ENCODE measurements at places on chromosomes 5 and 9.

DNA sequence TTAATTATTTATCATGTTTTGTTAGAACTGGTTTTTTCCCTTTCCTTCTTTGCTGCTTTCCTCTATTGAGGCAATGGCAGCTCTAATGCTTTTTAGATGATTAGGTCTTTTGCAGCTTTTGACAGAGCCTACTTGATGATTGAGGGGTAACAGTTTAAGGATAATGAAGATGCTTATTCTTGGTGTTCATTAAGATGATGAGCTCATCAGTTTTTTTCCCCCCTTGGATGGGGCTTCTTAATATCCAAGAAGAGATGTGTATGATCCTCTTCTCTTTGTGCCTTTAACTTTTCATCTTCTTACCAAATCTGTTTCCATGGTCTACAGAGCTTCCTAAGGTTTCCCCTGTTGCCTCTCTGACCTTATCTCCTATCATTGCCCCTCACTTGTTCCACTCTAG, 15.8 kb downstream of the RBM27 start:
- DNase-seq = no peak

DNA sequence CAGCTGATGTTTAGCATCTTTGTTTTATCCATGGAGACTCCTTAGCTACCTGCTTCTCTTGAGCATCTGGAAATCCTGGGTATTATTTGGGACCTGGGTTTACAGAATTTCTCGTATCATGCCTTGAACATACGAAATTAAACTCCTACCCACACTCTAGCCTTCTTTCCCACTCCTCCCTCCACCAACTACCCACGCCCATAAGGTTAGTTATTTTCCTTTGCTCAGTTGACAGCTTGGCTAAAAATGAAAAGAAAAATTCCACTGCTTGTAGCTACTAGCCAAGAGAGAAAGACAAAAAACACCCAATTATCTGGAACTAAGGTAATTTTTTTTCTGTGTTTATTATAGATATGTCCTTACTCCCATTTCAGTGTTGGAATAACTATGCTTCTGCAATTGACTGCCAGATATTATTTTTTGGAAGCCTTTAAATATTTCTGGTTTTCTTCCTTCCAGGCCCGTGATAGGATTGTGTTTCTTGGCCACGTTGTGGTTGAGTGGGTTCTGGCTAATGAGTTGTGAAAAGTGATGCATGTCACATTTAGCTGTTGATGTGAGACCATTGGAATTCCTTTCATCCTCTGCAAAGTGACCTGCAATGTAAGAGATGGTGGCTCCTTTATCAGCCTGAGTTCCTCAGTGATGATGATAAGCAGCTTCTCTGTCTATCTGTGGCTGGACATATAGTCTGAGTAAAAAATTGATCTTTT, 308.1 kb downstream of the LRRC70 start:
- DNase-seq = peak; percentile 15

DNA sequence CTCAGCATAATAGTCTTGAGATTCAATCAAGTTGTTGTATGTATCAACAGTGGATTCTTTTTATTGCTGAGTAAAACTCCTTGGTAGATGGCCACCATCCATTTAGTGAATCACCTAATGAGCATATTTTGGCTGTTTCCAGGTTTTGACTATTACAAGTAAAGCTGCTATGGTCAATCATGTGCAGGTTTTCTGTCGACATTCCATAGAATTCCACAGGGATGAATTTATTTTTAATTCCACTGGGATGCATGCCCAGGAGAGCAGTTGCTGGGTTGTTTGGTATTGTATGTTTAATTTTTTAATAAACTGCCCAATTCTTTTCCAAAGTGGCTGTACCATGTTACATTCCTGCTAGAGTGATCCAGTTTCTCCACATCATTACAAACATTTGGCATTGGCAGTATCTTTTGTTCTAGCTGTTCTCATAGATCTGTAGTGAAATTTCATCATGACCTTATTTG, 10.5 kb upstream of the S1PR3 start:
- DNase-seq = no peak

- DNase-seq = peak; percentile 85
Observed at GRCh38 chr5:176870110-176870591, 29.0 kb downstream of the HK3 start.

DNA sequence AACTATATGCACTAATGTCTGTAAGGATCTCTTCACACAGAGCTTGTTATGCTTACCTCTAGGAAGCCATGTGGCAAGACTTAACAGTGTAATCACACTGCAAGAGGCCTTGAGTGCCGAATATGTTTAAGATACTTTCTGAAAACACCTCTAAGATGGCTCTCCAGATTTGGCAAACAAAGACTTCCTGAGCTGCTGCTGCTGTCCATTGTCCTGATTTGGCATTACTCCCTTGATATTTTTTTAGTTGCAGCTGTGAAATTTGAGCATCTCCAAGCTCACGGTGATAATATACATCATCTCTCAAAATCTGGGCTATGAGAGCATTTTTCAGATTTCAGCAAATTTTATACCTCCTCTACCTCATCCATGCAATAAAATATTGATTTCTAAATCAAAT, 384.5 kb upstream of the CDH6 start:
- no peak for DNase-seq

DNA sequence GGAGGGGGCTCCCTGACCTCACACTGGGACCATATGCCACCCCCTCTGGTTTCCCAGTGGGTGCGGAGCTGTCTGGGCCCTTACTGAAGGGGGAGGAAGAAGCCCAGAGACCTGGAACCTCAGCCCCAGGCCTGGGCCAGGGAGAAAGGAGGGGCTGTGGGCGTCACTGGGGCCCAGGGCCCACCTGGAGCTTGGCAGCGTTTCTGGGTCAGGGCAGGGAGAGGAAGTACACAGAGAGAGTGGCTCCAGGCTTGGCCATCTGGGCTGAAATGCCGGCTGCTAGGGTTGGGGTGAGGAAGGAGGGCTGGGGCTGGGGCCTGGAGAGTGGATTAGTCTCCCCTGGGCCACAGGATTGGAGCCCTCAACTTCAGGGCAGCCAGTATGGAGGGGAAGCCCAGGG, 6.4 kb upstream of the DAB2IP start:
- DNase-seq = no peak

DNA sequence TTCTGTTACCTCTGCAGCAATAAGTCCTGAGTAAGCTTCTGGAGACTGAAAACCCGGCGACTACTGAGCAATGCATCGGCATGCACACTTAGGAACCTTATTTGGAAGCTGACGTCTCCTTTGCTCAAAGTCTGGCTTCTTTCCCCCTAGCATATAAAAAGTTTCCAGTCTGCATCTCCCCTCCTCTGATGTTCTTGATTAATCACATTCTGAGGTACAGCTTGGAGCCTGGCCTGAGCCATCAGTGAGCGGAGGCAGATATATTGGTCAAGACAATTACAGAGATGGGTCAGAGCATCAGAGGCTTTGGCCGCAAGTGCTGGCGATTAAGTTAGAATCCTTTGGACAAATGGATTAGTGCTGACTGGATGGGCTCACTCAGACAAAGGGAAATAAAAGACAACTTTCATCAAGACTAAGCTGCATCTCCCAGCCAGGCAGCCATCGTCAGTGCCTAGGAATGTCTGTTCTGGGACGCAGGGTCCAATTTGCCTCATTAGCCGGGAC, 140.7 kb downstream of the MTX3 start:
- no peak for DNase-seq

- no peak for DNase-seq
Observed at GRCh38 chr9:2634153-2634552, 12.6 kb downstream of the VLDLR start.

DNA sequence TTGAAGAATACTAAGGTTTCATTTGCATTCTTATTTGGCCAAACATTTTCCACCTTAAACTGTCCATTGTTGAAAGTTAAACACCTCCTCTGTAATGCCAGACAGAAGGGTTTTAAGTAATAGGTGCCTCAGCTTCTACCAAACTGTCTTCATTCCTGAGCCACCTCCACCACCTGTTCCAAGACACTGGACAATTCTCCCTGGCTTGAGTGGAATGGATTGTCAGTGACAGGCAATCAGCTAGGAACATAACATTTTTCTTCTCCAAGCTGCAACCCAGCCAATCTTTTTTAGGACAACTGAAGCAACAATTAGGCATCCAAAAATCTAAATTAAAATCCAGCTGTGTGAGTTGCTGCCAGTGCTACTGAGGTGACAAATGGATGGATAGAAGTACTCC, 73.9 kb upstream of the ICE1 start:
- DNase-seq = no peak

DNA sequence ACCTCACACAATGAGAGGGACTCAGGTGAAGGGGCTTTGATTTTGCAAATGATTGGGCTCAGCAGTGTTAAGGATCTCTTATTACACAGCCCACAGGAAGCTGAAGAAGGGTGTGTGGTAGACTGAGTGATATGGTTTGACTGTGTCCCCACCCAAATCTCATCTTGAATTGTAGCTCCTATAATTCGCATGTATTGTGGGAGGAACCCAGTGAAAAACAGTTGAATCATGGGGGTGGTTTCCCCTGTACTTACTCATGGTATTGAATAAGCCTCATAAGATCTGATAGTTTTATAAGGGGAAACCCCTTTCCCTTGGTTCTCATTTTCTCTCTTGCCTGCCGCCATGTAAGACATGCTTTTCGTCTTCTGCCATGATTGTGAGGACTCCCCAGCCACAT, 132.5 kb upstream of the FBXL7 start:
- DNase-seq = no peak

DNA sequence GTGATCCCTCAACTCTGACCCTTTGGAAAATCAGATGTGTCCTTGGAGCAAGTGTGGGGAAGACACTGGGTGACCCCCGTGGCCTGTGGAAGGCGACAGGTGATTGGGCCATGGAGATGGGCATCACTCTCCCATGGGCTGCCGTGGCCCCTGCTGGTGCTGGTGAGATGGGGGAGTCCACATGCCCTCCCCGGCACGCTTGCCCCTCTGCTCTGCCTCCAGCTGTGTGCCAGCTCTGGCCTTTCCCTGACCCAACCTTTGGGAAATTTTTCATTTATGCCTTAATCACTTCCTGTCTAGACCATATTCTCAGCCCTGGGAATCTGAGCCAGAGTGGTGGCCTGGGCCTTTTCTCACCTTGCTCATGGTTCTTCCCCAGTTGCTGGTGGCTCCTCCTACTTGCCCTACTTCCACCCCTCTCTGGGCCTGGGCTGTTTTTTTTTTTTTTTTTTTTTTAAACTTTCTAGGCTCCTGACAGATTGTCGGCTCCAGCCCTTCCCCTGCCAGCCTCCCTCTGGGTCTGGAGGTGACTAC, 56.6 kb downstream of the RGS3 start:
- DNase-seq = no peak

- DNase-seq = no peak
Observed at GRCh38 chr5:102537011-102537410, 38.2 kb upstream of the SLCO6A1 start.

DNA sequence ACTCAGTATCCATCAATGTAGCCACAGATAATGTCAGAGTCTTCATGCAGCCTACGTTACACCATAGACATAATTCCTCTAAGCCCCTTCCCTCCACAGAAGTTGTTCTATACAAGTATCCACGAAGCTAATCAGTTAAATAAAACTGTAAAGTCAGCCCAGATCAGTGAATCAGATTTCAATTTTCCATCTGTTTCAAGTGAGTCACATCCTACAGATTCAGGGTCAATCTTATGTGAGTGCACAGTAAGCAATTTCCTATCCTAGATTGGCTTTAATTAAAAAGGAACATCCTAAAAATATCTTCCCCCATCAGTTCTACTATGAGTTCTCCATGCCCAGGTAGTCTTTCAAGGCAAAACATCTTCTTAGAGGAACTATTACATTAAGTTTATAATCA, 402.5 kb downstream of the EFNA5 start:
- DNase-seq = no peak

- DNase-seq = no peak
Observed at GRCh38 chr9:8845376-8845775, 1045.8 kb upstream of the DMAC1 start.

DNA sequence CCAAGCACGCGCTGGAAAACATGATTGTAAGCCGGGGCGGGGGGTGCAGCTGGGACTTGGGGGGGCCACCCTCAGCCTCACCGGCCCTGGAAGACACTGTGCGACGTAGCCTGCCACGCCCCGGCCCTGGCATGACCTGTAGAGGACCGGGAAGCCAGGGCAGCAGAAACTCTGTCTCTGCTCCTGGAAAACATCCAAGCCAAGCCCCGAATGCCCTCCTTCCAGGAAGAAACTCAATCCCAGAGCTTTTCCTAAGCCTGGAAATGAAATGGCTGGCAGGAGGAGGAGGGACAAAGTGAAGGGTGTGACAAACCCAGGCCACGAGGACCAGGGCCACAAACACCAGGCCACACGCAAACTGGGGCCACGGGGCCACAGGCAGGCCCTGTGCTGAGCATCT, 55.4 kb downstream of the KCNT1 start:
- no peak for DNase-seq

DNA sequence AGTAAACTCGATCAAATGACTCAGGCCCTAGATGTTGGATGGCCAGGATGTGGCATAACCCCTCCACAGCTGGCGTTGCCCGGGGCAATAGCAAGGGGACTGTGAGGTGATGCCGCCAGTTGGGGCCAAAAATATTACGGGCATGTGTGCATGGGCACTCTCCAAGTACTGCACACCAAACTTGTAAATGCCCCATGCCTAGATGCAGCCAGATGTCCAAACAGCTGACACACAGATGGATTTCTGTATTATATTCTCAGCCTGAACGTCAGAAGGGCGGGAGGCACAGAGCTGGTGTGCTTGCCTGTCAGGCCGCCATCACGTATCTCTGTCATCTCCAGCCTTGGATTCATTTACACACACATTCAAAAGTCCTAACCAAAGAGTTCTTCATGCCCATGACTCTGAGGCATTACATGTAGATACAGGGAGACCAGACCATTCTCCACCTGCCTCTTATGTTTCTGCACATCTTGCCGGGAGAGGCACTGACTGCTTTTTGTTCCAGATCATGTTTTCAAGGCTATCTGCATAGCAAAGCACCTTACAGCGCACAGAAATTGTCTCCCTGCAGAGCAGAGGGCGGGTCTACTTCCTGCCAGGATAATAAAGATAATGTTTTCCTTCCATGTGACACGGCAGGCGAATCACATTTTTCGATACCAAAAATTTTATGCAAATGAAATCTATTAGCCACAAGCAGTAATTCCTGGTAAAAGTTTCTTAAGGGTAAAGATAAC, 200.9 kb upstream of the ADAMTS16 start:
- no peak for DNase-seq

- no peak for DNase-seq
Observed at GRCh38 chr5:27639005-27639612, 600.7 kb upstream of the CDH9 start.

DNA sequence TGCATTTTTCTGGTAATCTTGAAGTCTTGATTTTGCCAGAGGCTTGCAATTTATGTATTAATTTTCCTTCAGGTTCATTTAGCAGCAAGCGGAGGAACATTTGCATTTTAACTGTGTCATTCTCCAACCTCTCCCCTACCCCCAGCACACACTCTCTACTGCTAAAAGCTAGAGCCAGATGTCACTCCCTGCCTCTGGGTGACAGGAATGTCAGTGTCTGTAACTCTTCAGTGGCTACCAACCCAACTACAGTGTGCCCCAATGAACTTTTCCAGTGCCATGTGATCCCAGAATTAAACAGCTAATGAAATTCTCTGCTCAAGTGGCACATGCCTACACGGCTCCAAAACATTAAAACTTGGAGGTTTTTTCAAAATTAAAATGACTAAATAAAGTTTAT, 260.3 kb downstream of the GOLPH3 start:
- no peak for DNase-seq

All from ELF-1 (cell line).